Stimulated activated naive CD4-positive, alpha-beta T cell (primary cell): ENCODE measurements at places on chromosomes 5 and 9.

DNA sequence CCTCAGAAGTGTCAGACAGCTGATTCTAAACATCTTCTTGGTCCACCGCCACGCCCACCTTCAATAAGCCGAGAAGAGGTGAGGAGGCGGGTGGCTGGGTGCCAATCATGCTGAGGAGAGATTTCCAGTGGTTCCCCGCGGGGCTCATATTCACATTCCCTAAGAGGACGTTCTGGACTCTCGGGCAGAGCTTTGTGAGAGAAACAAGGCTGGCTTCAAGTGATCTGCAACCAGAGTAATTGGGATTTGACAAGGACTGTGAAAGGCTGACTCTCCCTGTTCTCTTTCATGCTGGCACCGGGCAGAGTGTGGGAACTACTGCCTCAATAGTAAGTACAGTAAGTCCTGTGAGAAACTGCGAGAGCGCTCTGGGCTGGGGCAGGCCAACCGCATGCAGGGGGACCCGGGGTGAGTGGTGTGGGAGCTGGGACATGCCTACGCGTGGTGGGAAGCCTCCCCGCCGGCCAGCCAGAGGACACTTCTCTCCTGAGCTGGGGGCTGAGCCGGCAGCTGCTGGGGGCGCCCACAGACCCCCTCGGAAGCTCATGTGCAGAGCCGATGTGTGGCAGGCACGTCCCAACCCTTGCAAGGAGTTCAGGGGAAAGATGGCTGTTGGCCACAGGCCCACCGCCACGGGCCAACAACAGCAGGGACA is 110.9 kb downstream of the LIFR start:
- no peak for DNase-seq

DNA sequence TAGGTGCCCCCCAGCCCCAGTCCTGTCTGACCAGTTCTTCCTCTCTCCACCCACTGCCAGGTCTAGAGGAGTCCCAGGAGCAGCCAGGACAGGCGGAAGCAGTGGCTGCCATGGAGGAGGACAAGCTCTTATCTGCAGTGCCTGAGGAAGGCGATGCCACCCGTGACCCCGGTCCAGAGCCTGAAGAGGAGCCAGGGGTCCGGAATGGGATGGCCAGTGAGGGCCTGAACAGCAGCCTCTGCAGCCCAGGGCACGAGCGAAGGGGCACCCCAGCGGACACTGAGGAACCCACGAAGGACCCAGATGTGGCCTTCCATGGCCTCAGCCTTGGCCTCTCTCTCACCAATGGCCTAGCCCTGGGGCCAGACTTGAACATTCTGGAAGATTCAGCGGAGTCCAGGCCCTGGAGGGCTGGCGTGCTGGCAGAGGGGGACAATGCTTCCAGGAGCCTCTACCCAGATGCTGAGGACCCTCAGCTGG is 13.8 kb downstream of the PSD2 start:
- DNase-seq = no peak

DNA sequence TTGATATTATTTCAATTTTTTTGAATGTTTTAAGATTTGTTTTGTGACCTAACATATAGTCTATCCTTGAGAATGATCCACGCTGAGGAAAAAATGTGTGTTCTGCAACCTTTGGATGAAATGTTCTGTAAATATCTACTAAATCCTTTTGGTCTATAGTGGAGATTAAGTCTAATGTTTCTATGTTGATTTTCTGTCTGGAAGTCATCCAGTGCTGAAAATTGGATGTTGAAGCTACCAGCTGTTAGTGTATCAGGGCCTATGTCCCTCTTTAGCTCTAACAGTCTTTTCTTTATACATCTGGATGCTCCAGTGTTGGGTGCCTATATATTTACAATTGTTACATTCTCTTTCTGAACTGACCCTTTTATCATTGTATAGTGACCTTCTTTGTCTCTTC is 422.3 kb downstream of the TMEM232 start:
- DNase-seq = no peak

- DNase-seq = no peak
Observed at GRCh38 chr9:114001794-114002261, 76.3 kb downstream of the AMBP start.

DNA sequence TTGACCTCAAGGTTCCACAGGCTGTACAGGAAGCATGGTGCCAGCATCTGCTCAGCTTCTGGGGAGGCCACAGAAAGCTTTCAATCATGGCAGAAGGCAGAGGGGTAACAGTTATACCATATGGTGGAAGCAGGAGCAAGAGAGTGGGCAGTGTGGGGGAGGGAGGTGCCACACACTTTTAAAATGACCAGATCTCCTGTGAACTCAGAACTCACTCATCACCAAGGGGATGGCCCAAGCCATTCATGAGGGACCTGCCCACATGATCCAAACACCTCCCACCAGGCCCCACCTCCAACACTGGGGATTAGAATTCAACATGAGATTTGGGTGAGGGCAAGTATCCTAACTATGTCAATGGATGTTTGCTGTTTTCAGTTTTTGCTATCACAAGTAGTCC is 16.2 kb downstream of the CYFIP2 start:
- DNase-seq = no peak

DNA sequence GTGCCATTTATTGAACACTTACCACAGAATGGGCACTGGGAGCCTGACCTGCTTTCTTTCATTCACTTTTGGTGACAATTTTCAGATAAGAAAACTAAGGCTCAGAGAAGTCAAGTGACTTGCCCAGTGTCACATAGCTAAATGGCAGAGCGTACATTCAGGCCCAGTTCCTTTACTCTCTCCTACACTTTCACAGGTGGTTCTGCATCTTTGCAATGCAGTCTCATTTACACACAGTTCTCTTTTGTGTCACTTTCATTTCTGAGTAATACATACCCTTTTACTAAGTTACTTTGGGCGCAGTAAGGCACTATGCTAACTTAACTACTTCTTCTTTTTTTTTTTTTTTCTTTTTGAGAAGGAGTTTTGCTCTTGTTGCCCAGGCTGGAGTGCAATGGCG is 8.3 kb downstream of the NFIL3 start:
- DNase-seq = no peak

DNA sequence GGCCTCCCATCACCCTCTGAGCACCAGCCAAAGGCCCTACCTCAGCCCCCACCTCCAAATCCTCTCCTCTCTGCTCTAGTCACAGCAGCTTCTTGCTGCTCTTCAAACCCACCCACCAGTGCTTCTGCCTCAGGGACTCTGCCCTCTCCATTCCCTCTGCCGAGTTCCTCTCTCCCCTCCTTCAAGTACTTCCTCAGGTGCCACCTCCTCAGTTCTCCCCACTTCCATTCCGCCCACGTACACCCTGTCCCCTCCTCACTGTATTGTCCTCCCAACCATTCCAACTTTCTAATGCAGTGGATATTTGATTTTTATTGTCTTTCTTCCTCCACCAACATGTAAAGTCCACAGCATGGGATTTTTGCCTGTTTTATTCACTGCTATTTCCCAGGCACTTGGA is 43.2 kb downstream of the C5orf15 start:
- DNase-seq = no peak

- DNase-seq = no peak
Observed at GRCh38 chr9:86099701-86100364, 475 bp upstream of the GOLM1 start.

- no peak for DNase-seq
Observed at GRCh38 chr5:91053741-91054025, 329.4 kb downstream of the ARRDC3 start.

DNA sequence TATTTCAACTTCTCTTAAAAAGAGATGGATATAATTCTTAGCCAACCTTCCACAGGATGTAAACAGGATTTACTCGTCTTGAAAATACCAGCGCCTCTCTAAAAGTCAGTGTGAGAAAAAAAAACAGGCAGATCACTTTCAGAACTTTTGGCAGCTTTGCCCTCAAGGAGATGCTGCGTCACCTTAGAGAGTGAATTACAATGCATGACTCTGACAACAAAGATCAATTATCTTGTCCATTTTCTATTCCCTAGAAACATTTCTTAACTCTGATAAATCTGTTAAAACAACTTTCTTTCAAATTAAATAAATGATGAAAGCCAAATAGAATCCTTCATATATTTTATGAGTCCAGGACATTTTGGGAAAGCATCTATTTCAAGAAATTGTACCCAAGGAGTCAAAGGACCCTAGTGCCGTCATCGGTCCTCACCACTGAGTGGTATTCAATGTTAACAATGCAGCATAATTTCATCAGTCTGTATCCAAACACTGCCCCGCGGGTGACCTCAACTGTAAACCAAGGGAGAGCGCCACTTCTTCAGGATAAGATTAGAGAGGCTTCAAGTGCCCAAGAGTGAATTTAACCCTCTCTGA is 536.0 kb downstream of the PDE4D start:
- no peak for DNase-seq

DNA sequence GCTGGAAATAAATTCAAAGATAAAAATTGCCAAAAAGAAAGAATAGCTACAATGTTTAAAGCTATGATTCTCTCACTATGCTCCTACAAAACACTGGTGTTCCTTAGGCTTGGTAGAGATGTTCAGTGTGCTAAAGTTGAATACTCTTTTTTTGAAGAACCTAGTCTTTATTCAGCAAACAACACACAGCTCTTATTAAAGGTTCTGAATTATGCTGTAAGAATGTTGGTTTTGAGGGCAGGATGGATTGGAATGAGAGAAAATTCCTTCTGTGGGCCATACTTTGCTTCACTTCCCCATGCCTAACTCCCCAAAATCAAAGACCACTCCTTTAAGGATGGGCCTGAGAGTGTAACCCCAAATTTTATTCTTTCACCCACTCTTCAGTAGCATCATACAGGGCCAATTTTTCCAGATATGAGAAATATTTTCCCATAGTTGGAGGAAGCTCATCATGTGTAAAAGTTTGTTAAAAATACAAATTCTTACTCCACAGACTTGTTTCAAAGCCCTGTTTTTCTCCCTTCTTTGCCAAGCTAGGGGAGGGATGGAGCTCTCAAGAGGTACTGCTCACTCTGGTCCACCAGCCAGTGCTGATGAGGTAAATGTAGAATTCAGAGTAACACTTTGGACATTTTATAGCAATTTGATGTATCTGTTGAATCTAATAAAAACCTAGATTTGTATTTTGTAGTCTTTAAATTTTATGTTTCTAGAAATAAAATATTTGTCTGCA is 99.3 kb downstream of the GDNF start:
- DNase-seq = no peak

DNA sequence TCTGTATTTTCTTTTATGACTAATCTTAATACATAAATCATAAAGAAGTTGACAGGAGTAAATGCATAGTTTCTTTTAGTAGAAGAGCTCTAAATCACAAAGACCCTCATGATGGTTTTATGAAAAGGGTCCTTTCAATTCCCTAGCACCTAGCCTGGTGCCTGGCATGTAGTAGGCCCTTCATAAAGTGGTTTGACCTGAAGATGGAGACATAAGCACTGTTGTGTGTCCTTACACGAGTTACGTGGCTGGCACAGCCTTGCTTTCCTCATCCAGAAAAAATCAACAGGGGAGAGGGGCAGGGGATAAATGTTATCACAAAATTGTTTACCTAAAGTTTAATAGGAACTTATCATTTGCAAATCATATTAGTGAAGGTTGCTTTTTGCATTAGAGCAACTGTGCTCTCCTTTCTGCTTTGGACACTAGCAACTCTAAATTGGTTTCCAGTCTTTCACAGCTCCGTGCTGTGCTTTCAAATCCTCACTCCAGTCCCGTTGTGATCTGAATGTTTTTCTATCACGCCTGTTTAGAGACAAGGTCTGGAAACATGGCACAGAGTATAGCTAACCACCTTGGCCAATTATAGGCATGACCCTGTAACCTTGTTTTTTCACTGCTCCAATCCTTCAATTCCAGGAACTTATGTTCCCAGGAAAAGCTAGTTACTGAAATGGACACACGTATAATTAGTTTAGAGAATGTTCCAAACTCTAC is 55.7 kb downstream of the ARL15 start:
- DNase-seq = no peak

DNA sequence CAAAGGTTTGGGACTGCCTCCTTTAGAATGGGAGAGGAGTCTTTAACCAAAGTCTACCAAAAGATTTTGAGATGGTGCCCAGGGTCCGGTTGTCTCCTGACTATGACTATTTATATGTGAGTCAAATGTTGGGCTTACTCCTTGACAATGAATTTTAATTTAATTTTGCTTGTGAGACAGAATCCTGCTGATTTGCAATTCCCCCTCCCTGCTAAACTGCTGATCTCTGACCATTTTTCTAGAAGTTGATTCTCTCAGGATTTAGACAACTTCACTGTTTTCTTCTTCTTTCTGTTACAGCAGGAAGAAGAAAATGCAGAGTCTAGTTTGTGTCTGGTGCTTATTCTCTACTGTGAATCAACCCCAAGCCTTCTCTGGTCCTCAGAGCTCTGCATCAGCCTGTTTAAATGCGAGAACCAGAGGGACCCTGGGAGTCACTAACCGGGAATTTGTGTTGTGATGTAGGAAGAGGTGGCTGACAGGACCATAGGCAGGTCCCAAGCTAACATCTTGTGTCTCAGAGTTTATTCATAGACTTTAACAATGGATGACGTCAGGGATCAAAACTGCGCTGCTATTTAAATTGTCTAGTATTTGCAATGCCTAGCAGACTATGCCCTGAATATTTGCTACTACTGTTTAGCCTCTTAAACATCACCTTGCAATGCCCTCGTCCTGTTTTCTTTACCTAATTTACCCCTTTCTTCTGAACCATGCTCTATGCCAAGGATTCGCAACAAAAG is 124.0 kb upstream of the TAF11L2 start:
- DNase-seq = no peak

- DNase-seq = peak; percentile 38
Observed at GRCh38 chr5:77076961-77077828, 9.9 kb downstream of the ZBED3 start.

DNA sequence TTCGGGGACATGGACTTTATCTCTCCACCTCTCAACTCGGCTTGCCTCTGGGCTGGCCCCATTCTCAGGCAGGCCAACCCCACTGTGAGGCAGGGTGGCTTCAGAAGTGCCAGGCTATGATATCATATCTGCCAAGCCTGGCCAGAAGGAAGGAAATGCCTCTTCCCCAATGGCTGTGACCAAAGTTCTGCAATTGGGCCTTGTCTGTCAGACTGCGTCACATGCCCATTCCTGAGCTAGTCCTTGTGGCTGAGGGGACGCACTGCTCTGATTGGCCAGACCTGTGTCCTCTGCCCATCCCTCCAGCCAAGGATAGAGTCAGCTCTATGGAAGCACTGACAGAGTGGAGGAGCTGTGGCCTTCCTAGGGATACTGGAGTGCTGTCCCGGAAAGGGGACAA is 11.9 kb downstream of the SMIM23 start:
- DNase-seq = no peak
